ENCODE measurements at places on chromosomes 1 and 21.

- no peak for DNase-seq
Observed at GRCh38 chr1:155016231-155016831, 13.7 kb downstream of the ZBTB7B start.

DNA sequence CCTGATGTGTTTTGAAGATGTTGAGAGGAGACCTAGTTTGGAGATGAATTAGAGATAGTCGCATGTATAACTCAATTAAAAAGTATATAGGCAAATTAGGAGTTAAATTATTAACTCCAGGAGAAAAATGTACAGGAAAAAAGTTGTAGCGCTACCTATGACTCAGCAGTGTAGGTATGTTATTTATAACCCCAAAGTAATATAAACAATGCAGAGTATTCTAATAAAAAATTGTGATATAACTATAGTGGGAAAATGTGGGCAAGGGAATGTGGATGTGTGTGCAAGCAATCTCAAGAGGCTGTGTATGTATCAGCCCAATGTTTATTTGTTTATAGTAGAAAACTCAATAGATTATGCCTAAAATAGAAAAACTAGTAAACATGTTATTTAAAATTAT lies 144.5 kb downstream of the BRINP2 start:
- DNase-seq: no peak

- DNase-seq: no peak
Observed at GRCh38 chr1:46224966-46225365, 21.8 kb downstream of the LURAP1 start.

DNA sequence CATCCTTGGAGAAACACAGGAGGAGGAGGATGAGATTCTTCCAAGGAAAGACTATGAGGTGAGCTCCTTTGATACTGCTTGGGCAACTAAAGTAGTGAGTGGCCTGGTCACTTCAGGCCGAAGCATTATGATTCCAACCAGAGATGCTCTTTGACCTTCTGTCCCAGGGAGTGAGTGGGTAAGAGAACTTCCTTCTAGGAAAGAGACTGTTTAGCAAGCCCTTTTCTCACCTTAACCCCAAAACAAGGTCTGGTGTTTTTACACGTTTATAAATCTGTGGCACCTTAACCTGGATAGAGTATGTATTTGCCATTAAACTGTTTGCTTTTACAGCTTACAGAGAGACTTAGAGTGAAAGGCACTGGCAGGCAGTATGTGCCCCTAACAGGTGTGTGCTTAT lies 1.1 kb downstream of the CLCN6 start:
- no peak for DNase-seq

DNA sequence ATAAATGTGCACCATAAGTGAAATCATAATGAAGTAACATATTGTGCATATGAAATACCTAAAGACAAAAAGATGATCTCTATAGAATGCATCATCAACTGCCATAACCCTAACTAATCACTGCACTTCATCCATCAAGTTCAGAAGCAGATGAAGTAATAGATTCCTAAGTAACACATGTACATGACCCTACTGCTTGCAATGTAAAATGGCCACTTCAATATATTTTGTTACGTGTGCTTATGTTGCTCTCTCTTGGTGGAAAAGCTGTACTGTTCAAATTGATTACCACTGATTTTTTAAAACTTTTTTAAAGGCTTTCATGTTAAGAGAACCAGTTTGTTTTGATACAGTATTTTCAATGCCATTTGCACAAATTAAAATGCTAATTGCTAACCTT lies 141.8 kb downstream of the TTLL7 start:
- peak; percentile 66 for DNase-seq

DNA sequence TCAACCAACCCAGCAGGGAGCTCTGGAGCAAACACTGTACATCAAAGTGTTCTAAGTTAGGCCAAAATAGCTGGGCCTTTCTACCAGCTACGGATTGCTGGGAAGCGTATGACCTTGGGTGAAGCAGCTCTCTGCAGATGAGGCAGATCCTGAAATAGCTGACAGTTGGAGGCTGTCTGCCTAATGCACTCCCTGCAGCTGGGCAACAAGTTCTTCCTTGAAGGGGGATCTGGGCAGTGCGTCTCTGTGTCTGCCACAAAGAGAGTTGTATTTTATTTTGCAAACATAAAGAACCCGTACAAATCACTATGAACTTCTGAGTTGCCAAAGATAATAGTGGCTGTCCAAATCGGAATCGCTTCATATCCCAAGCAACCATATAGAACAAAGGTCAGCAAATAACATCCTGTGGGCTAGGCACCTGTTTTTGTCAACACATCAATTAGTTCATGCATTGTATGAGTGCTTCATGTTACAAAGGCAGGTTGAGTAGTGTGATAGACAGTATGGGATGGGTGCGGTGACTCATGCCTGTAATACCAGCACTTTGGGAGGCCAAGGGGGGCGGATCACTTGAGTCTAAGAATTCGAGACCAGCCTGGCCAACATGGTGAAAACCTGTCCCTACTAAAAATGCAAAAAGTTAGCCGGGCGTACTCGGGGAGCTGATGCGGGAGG lies 29.1 kb upstream of the KLF17 start:
- DNase-seq: no peak

DNA sequence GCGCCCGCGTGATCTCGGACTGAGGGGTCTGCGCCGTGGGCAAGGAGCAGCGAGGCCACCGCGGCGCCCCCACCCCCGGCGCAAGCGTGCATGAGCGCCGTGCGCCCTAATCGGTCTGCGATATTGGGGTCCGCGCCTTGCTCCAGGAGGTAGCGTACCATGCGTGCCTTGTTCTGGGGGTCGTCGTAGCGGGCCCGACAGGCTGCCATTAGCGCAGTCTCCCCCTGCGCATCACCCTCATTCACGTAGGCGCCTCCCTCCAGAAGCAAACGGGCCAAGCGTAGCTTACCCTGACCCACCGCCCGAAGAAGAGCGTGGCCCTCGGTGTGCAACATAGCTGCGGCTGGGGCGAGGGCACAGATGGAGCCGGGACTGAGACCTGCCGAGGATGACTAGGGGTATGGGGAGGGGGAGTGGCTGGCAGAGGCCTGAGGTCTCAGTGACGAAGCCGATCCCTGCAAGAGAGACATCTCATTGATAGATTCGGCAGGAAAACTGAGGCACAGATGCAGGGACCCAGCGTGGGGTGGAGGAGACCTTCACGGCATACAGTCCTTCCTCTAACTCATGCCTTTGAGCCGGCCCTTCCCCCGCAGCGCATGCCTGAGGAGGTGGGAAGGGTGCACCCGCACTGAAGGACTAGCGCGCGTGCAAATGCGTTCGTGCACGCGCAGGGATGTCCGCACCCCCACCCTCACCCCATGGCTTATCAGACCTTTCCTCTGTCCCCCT lies 2.8 kb downstream of the ANKRD34A start:
- DNase-seq: no peak

GRCh38 chr1:40622936-40623629 lies 42.4 kb downstream of the RIMS3 start:
- DNase-seq: no peak

GRCh38 chr21:44702111-44702972 lies 5.4 kb downstream of the KRTAP10-12 start:
- no peak for DNase-seq

GRCh38 chr1:172959571-172959970 lies 91.2 kb downstream of the TNFSF18 start:
- no peak for DNase-seq

DNA sequence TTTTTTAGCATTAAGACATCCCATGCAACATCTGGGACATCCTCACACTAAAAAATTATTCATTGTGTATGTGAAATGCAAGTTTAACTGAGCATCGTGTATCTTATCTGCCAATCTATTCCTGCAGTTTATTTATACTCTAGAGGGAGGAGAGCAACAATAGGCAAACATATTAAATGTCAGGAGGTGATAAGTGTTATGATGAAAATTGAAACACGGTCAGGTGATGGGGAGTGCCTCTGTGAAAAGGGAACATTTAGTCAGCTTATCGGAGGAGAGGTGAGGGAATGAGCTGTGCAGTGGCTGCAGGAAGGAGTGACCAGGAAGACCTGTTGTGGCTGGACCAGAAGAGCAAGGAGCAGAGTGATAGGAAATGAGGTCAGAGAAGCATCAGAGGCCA lies 775 bp upstream of the EFCAB14 start:
- no peak for DNase-seq

- DNase-seq: peak; percentile 15
Observed at GRCh38 chr1:198848206-198848605, 209.4 kb downstream of the PTPRC start.

- DNase-seq: no peak
Observed at GRCh38 chr1:107964336-107965109, 457 bp downstream of the VAV3 start.

DNA sequence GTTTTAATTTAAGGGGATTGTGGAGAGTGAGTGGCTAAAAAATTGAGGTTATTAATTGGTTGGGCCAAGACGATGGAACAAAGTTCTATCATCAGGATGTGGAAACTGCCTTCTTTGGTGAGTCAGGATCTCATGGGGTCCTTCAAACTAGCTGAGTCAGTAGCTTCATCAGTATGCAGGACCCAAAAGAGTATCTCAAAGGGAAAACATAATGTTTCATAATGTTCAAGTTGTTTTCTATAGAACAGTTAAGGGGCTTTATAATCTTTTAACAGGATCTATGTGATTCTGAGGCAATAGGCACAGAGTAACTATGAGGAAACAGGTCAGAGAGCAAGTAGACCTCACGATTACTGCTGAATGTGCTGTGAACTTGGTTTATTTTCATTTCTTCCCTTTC lies 3.2 kb upstream of the OLFML2B start:
- DNase-seq: peak; percentile 35

GRCh38 chr1:95086949-95087533 lies 14.3 kb upstream of the ALG14 start:
- peak; percentile 96 for DNase-seq

DNA sequence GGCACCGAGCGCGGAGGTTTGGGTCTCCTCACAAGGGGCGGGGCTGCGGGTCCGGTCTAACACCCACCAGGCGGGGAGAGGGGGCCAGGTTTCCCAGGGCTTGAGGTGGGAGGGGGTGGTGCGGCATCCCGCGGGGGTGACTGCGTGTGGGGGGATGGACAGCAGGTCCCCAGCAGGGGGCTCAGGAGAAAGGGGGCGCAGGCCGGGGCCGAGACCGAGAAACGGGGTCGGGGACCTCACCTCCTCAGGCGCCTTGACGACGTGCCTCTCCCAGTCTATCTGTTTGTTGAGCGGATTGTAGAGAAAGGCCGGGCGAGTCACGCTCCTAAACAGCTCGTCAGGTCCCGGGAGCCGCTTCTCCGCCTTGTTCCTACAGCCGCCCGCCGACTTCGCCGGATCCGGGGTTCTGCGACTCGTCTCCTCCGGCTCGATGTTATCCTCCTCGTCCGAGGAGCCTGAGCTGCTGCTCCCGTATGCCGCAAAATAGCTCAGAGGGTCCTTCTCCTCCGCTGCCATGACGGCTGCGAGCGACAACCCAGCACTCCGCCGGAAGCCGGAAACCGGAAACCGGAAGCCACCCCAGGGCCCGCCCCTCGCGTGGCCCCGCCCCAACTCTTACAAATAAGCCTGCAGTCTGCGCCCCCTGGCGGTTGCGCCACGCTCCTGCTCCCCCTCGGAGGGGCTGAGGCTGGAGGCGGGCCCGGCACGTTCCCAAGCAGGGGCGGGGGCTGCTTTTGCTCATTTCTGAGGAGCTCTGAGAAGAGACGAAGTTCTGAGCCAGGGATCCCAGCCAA lies at the start of gene C1orf52:
C1orf52 (minus strand) TSS at position 545 of the 794 bp plus-strand sequence; CDS start at position 516, 29 bp downstream.
- DNase-seq: peak; percentile 94

GRCh38 chr1:43275826-43276620 lies 6.2 kb downstream of the TMEM125 start:
- no peak for DNase-seq

DNA sequence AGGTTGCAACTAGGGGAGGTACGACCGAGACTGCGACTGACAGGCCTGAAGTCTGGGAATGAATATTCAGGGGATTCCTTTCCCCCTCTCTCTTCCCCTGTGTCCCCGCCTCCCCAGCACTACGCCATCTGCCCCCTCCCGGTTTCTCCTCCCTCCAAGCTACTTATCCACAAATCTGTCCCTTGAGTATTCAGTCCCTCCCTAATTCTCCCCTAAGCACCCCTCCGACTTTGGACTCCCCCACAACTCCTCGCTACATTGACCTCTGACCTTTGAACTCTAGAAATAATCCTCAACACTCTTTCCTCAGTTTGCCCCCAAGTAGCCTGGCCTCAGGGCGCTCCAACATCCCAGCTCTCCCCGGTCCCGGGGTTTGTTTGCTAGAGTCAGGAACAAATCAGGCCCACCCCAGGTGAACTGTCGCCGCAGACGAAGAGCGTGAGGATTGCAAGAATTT lies 393 bp downstream of the LYSMD1 start:
- DNase-seq: peak; percentile 67

All from fibroblast of skin of scalp (primary cell).